ENCODE measurements at places on chromosomes 16 and 17.

DNA sequence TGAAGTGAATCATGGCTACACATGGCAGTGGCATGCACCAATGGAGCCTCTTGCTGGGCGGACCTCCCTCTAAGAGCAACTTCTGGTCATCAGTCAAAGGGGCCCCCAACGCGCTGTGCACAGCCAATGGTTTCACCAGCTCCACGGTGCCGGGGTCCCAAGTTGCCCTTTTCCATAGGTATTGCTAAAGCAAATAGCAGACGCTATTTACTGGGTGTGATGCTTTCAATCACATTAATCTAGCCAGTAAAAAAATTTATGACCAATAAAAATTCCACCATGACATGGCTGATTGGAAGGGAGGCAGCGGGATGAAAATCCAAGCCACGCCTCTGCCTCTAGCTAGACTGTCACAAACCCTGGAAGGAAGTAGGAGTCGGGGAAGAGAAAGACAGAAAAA, 680.3 kb upstream of the SOX9 start:
- no peak for DNase-seq

- DNase-seq: no peak
These were observed 6.1 kb downstream of the WDR81 start for GRCh38 chr17:1730326-1731193.

GRCh38 chr16:89744813-89745212, 23.5 kb downstream of the ZNF276 start:
- DNase-seq: no peak

GRCh38 chr17:49681106-49681979, 3.4 kb upstream of the SPOP start:
- no peak for DNase-seq

- DNase-seq: no peak
These were observed 2.7 kb downstream of the C16orf89 start for GRCh38 chr16:5062790-5063765.

- no peak for DNase-seq
These were observed 4.7 kb downstream of the PFAS start for GRCh38 chr17:8253801-8254200.

All from NCI-H524 treated with DMSO at 0.1 percent for 48 hours (cell line).